ENCODE measurements at places on chromosomes 5 and 9. TPM values are rescaled to one million over a fixed set of nuclear protein-coding genes. Genes with fewer than 3 reads are reported as not detected.

DNA sequence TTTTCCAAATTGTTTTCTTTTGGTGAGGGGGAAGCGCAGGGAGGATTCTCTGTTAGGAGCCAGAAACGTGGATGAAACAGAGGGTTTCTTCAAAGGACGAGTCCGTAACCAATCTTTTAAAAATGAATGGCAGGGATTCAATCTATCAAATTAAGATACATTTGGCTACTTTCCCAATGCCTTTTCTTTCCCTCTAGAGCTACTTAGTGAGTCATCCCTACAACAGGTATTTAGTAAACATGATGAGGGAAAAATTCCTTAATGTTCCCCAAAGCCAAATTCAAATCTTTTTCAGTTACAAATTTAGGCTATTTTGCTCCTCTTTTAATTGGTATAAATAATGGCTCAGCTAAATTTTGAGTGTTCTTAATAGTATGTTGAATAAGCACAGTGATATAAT, 366.4 kb upstream of the RIOK2 start:
- H3K4me3 ChIP-seq = no peak overlapping the region
- no peaks in the 10 kb centered on the region for H3K27me3 ChIP-seq
- no peak overlapping the region for H3K27ac ChIP-seq
- no peaks in the 10 kb centered on the region for H3K4me1 ChIP-seq

GRCh38 chr9:73402081-73403028, 250.7 kb downstream of the ANXA1 start:
- H3K27ac ChIP-seq = no peak overlapping the region
- no peak overlapping the region for H3K4me3 ChIP-seq
- no peaks in the 10 kb centered on the region for H3K4me1 ChIP-seq
- no peaks in the 10 kb centered on the region for H3K36me3 ChIP-seq
- DNase-seq = no peak
- no peaks in the 10 kb centered on the region for H3K27me3 ChIP-seq

Gene PRLR
- 2.6 TPM for total RNA-seq

Gene SLC6A19
- not detected for total RNA-seq

- H3K4me3 ChIP-seq = no peak overlapping the region
- peaks cover 7% of the 10 kb centered on the region for H3K36me3 ChIP-seq
- H3K27ac ChIP-seq = no peak overlapping the region
- H3K27me3 ChIP-seq = no peaks in the 10 kb centered on the region
- H3K4me1 ChIP-seq = peaks cover 27% of the 10 kb centered on the region
Measured at GRCh38 chr5:149489605-149490037, 61.6 kb downstream of the CSNK1A1 start.

GRCh38 chr5:54985301-54986268, at the start of gene ESM1:
Gene ESM1, minus strand, starts transcription at chr5:54985593. Its CDS starts 76 bp downstream, at chr5:54985517.
- peaks cover 4% of the 10 kb centered on the region for H3K4me1 ChIP-seq
- no peaks in the 10 kb centered on the region for H3K27me3 ChIP-seq
- H3K4me3 ChIP-seq = peak within 1 kb of the TSS; percentile 13
- H3K36me3 ChIP-seq = no peaks in the 10 kb centered on the region
- peak within 1 kb of the TSS; percentile 45 for H3K27ac ChIP-seq

GRCh38 chr9:127213859-127214258, 50.7 kb upstream of the GARNL3 start:
- no peaks in the 10 kb centered on the region for H3K36me3 ChIP-seq
- H3K27me3 ChIP-seq = no peaks in the 10 kb centered on the region
- no peak for DNase-seq
- H3K27ac ChIP-seq = no peak overlapping the region
- H3K4me1 ChIP-seq = no peaks in the 10 kb centered on the region

Gene BTNL8
- 10.0 TPM for total RNA-seq

Gene CHSY3
- total RNA-seq = 3.1 TPM

- no peaks in the 10 kb centered on the region for H3K27me3 ChIP-seq
- H3K36me3 ChIP-seq = no peaks in the 10 kb centered on the region
- no peak for DNase-seq
- no peak overlapping the region for H3K4me3 ChIP-seq
- no peak overlapping the region for H3K27ac ChIP-seq
Measured at GRCh38 chr9:995192-995591, 18.7 kb downstream of the DMRT3 start.

DNA sequence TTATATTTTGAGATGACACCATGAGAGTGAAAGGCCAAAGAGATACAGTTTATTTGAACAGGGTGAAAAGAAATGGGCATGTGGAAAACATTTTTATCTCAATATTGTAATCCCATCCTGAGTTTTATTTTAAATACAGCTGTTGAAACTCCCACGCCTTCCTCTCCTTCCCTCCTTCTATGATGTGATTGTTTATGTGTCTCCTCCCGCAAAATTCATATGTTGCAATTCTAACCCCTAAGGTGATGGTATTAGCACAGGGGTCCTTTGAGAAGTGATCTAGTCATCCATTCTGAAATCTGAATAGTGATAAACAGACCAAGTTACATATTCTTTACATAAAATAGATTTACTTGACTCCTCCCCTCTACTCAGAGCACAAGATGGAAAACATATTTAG, 1275.4 kb upstream of the C9orf72 start:
- DNase-seq = no peak
- H3K4me1 ChIP-seq = no peaks in the 10 kb centered on the region

GRCh38 chr9:93635186-93636107, 59.1 kb downstream of the PHF2 start:
- H3K27ac ChIP-seq = no peak overlapping the region
- no peak for DNase-seq
- H3K36me3 ChIP-seq = peaks cover 76% of the 10 kb centered on the region

Gene DMRT3
- total RNA-seq = 0.49 TPM

Gene F2R
- total RNA-seq = 17.0 TPM

Gene GLDC
- total RNA-seq = 0.60 TPM

DNA sequence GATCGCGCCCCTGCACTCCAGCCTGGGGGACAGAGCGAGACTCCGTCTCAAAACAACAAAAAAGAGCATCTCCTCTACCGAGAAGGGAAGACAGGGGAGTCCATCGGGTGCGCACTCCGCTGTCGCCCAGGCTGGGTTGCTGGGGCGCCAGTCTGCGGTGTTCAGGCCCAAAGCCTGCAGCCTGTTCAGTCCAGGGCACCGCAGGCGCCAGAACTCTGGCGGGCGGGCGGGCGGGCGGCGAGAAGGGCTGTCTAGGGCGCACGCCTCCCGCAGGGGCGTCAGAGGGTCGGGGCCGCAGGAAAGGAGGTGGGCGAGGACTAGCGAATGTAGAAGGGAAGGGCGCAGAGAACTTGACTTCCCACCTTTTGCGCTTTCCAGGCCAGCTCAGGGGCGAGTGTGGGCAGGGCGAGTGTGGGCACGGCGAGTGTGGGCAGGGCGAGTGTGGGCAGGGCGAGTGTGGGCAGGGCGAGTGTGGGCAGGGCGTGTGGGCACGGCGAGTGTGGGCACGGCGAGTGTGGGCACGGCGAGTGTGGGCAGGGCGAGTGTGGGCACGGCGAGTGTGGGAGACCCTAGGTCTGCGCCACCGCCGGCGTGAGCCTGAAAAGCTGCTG, 10.5 kb downstream of the PROP1 start:
- peak overlapping the region; percentile 3 for H3K4me3 ChIP-seq
- peaks cover 4% of the 10 kb centered on the region for H3K4me1 ChIP-seq
- no peak for DNase-seq
- H3K36me3 ChIP-seq = no peaks in the 10 kb centered on the region
- H3K27ac ChIP-seq = no peak overlapping the region

Gene GZMA
- 6.3 TPM for total RNA-seq

DNA sequence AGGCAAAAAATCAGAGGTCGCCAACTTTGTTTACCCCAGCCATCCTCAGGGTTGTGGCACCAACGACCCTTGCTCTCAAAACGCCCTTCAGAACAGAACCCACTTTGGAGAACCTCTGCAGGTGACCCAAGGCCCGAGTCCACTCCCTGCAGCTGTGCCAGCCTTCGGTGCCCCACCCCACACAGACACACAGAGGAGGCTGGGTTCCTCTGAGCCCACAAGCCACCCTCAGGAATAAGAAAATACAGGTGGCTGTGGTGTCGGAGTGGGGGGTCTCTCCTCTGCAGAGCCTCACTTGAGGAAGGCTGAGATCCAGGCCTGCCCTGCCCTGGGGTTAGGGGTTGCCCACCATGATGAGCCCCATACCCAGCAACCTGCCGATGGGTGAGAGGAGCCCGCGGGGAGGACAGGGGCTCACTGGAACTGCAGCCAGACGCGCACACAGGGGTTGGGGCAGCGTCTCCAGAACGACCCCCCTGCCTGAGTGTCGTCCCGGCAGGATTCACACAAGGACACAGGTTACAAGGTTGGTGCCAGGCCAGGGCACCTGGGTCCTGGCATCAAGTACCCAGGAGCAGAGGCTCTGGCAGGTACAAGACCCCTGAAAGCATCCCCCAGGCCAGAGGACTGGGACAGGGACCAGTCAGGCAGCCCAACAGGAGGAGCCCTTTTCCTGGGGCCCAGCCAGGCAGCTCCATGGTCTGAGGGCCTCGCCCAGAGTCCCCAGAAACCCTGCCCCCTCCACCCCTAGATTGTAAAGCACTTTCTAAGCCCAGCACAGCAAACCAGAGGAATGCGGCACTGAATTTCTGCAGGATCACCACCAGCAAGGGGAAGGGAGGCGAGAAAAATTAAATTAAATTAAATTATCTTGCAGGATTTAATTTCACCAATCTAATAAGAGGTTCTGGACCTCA, 40.0 kb downstream of the NACC2 start:
- H3K27ac ChIP-seq = no peak overlapping the region
- peaks cover 66% of the 10 kb centered on the region for H3K4me1 ChIP-seq
- no peak overlapping the region for H3K4me3 ChIP-seq
- DNase-seq = no peak
- H3K36me3 ChIP-seq = peaks cover 4% of the 10 kb centered on the region

DNA sequence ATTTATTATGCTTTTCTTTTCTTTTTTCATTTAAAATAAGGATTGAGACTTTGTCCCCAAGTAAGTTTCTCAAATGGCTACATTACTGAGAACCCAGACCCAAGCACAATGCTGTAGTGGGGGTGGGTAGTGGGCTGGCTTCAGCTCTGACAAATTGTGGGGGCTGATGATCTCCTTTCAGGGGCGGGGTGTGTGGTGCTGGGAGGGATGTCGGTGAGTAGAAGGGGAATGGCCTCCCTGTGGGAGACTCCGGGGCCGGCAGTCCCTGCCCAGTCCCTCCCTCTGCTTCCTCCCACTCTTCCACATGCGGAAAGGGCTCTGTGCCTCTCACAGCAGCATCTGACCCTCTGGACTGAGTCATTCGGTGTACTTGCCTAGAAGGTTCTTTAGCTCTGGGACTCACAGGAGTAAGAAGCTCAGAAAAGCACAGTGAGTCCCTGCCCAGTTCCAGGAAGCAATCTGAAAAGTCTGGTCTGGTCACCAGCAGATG, 14.3 kb downstream of the CD180 start:
- H3K36me3 ChIP-seq = no peaks in the 10 kb centered on the region
- no peaks in the 10 kb centered on the region for H3K4me1 ChIP-seq
- no peaks in the 10 kb centered on the region for H3K27me3 ChIP-seq
- no peak overlapping the region for H3K4me3 ChIP-seq
- peak overlapping the region; percentile 67 for H3K27ac ChIP-seq
- peak; percentile 76 for DNase-seq

DNA sequence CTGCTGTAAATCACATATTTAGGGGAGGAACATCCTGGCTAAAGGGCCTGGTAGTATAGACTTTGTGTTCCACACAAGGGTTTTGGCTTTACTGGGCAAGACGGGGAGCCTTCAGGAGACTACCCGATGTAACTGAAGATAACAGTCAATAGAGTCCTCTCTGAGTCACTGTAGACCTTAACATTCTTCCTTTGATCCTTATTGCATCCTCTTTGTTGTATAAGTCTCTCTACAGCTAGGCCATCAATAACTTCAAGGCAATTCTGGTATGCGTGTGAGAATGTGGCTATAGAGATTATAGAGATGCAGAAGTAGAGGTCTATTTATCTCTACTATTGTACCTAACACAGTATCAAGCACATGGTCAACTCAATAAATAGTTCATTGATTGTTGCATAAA, 67.3 kb upstream of the STK32A start:
- H3K4me3 ChIP-seq = no peak overlapping the region
- H3K27me3 ChIP-seq = no peaks in the 10 kb centered on the region
- H3K4me1 ChIP-seq = no peaks in the 10 kb centered on the region
- no peak overlapping the region for H3K27ac ChIP-seq
- DNase-seq = no peak

DNA sequence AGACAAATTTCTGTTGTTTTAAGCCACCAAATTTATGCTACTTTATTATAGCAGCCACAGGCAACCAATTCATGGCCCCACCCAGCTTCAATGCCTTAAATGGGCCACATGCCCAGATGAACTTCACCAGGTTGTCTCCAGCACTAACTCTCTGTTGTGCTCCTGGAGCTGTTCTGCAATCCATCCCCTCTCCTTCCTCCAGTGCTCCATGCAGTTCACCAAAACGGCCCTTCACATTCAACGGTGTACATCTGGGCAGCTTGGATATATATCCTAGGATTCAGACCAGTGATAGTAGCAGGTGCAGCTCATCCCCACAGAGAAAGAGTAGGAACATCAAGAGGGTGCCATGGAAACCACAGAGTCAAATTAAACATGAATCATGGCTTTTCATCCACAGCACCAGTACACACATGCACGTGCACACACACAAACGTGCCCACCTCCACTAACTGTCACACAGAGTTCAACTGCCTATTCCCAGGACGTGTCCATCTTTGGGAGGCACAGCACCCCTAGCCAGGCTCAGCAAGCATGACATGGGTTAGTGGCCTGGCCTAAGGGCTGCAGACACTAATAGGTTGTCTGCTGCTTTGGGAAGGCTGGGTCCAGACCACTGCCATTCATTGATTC, 134.5 kb downstream of the MED10 start:
- no peaks in the 10 kb centered on the region for H3K36me3 ChIP-seq
- no peak for DNase-seq
- H3K4me1 ChIP-seq = no peaks in the 10 kb centered on the region

DNA sequence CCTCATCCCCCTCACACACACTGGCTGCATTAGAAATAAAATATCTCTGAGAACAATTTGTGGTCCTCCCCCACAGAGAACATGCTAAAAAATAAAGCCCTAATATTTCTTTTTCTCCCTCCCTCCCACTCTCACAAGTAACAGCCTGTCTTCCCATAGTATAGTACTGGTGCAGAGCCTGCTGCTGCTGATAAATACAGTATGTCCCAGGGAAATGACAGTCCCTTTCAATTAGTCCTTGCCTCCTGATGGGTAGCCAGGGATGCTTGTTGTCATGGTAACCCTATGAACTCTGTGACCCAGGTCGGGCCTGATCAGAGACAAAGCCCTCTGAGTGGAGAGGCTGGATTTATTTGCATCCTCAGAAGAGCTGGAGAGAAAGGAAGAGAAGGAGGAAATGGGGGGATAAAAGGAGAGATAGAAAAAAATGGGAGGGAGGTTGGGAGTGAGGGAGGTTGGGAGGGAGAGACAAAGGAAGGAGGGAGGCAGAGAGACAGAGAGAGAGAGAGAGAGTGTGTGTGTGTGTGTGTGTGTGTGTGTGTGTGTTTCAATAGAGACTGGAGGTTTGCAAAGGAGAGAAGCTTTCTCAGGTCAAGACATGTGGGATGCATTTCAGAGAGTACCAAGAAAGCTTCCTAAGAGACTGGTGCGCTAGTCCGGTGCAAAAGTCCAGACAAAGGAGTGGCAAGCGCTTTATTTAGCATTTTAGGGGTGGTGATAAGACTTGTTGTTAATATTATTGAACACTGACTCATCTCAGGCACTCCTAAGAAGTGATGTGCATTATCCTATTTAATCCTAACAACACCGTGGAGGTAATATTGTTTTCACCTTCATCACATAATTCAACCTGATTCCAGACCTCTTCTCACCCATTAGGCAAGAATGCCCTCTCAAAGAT, 260.8 kb downstream of the FAM114A2 start:
- no peak overlapping the region for H3K27ac ChIP-seq
- H3K27me3 ChIP-seq = no peaks in the 10 kb centered on the region
- H3K4me3 ChIP-seq = no peak overlapping the region
- no peaks in the 10 kb centered on the region for H3K4me1 ChIP-seq

- H3K36me3 ChIP-seq = no peaks in the 10 kb centered on the region
- H3K4me1 ChIP-seq = peaks cover 6% of the 10 kb centered on the region
- no peak for DNase-seq
- no peak overlapping the region for H3K27ac ChIP-seq
Measured at GRCh38 chr9:76620996-76621395, 143.2 kb upstream of the PCA3 start.

All from upper lobe of left lung (tissue), 6 donors.